Stimulated activated naive B cell treated with anti-CD40 and anti-IgM and Interleukin-4, amounts not matched to agents 10 μg/mL and 1 μg/mL and 100 μg/mL, for 72 hours (primary cell): ENCODE measurements at places on chromosomes 2 and 18.
A peak's percentile ranks its signal among the peaks of the same experiment; 100 is the strongest.

DNA sequence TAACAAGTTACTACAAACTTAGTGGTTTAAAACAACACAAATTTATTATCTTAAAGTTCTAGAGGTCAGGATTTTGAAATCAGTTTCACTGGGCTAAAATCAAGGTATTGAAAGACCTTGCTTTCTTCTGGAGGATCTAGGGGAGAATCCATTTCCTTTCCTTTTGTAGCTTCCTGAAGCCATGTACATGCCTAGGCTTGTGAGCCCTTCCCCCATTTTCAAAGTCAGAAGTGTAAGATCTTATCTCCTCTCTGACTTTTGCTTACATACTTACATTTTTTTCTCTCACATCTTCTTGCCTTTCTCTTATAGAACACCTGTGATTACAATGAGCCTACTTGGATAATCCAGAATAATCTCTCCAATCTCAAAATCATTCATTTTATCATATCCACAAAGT, 78.7 kb upstream of the MBOAT2 start:
- DNase-seq, result no peak

DNA sequence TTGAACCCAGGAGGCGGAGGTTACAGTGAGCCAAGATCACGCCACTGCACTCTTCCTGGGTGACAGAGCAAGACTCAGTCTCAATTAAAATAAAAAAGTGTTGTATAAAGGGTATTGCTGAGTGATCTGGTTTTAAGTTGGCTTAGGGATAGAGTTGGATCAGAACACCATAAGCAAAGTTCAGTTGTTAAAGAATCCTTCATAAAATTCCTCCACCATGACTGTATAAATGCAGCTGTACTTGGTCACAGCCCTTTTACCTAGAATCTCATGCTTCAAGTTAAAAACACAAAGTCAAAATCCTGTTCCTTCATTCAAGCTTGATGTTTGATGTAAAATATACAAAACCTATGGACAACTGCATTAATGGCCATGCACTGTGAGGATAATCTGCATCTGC, 33.4 kb upstream of the PNO1 start:
- DNase-seq, result no peak

GRCh38 chr2:240182001-240182400, 41.5 kb upstream of the OTOS start:
- DNase-seq, result no peak

- DNase-seq, result no peak
These were observed 147.1 kb downstream of the NOL4 start for GRCh38 chr18:34077599-34077998.

GRCh38 chr18:26803643-26804042, 61.9 kb downstream of the AQP4 start:
- no peak for DNase-seq

DNA sequence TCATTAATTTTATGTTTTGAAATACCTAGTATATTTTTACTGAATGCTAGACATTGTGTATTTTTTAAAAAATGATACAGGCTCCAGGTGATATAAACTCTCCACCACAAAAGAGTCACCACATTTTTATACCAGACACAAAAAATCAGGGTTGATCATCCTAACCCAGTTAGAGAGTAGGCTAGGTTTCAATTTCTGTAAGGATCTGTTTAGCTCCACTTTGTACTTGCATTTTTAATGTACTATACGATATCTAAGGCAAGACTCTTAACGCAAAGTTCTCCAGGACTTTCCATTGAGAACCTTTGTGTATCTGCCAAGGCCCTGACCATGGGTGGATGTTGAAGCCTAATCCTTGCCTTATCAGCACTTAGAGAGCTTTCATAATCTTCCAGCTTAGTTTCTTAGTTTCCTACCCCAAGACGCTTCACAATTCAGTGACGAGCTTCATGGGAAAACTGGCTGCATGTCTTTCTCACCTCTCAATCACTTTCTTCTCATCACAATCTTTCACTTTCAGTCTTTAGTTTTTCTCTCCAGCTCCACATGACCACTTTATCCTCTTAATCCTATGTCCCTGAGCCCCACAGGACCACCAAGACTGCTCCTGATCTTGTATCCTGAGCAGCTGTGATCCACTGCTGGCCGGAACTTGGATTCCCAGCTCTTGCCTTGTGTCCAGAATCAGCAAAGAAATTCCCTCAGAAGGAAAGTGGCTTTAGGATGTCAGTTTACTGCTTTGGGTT, 635.8 kb downstream of the RNF144A start:
- no peak for DNase-seq

DNA sequence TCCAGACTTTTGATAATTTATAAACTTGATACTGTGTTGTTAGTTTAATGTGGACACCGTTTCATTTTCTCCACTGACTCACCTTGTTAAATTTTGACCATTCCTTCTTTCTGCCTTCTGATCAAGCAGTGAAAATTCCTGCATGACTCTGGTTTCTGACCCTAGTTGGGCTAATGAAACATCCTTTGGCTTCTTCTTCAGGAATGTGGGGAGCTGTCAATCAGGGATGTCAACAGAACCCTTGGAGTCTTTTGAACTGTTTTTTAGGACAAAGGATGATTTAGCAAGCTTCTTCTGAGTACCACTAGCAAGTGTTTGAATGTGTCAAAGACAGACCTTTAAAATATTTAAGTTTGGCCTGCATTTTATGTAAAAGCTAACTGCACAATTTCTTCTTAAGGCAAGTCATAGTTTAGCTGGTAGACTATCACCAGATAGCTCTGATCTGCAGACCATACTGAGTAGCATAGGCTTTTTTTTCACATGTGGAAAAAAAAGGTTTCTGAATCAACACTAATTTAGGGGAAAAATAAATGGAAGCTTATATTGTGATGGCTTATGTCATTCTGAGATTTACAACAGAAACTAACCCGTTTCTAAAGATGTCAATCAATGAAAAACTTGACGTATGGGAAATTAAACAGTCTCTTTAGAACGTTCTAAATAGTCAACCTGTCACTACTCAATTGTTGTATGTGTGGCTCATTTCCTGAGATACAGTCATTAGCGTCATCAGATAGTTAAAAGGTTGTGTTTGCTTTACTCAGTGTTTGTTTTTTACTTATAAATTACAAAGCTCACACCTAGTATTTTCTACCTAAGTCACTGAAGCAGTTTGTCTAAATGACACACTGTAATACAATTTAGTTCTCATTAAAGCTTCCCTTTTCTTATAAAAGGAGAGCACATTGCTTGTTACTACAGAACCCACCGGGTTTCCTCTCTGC, 311.4 kb downstream of the PTPRM start:
- no peak for DNase-seq

GRCh38 chr18:35732636-35733035, 151.1 kb downstream of the GALNT1 start:
- no peak for DNase-seq

GRCh38 chr2:218422403-218423086, 3.6 kb downstream of the VIL1 start:
- DNase-seq, result no peak

- peak; percentile 58 for DNase-seq
These were observed 36.4 kb upstream of the HAAO start for GRCh38 chr2:42828487-42829425.

- DNase-seq, result no peak
These were observed 51.8 kb downstream of the ADD2 start for GRCh38 chr2:70716131-70716743.

GRCh38 chr2:216463148-216463547, 35.5 kb upstream of the RPL37A start:
- no peak for DNase-seq

DNA sequence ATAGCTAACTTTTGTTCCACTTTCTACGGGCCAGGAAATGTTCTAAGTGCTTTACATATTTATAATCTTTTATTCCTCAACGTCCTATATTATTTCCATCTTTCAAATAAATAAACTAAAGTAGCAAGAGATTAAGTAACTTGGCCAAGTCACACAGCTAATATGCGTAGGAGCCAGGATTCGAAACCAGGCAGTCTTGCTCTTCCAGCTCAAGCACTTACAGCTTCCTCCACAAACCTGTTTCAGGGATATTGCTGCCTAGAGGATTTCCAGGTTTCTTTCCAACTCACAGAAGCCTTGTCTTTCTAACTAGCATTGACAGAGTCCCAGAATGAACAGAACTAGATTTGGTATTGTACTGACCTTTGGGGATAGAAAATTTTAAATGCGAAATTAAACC, 102.5 kb downstream of the FIGN start:
- DNase-seq, result no peak

DNA sequence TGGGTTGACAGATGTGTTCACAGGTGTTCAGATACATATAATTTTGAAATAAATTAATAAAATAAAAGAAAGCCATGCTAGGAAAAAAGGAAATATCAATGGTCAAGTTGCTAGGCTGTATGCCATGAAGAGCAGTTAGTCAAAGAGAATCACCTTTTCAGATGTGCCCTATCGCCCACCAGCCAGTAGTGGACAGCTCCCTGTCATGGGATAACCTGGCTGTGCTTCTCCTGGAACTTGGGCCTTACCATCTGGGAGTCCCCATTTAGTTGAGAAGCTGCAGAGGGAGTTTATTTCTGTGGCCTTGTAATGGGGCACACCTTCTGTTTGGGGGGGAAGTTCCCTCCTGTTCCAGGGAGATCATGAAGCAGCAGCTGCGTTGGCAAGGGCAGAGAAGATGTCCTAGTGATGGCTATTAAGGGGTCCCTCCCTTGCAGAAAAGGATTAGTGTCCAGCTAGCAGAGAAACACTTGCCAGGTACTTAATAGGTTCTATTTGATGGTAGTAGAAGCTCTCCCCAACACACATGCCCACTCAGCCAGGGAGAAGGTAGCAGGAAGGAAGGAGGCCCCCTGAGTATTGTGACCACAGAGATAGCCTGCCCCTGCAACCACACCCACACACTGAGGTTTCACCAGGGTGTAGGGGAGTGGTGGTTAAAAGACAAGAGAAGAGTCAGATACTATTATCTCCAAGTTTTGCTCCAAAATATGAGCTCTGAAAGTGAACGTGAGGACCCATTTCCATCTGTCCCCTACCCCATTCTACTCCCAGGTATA, 117.7 kb downstream of the B3GNT2 start:
- peak; percentile 58 for DNase-seq

- no peak for DNase-seq
These were observed 332.2 kb downstream of the DYSF start for GRCh38 chr2:71785516-71785981.

GRCh38 chr2:10400568-10400977, 47.6 kb downstream of the ODC1 start:
- no peak for DNase-seq

DNA sequence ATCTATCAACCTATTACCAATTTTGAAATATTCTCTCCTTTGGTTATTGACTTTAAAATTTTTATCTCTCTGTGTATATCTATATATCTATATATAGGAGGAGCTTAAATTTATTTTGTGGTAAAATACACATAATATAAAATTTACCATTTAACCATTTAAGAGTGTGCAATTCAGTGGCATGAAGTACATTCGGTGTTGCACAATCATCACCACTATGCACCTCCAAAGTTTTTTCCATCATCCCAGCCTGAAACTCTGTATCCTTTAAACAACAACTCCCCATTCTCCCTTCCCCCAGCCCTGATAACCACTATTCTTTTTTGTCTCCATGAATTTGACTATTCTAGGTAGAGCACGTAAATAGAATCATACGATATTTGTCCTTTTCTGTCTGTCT, 49.1 kb downstream of the CDKL4 start:
- DNase-seq, result no peak

GRCh38 chr2:73238976-73239375, 4.9 kb downstream of the CCT7 start:
- DNase-seq, result no peak

GRCh38 chr2:219308142-219309101, 779 bp downstream of the PTPRN start:
- DNase-seq, result peak; percentile 37

DNA sequence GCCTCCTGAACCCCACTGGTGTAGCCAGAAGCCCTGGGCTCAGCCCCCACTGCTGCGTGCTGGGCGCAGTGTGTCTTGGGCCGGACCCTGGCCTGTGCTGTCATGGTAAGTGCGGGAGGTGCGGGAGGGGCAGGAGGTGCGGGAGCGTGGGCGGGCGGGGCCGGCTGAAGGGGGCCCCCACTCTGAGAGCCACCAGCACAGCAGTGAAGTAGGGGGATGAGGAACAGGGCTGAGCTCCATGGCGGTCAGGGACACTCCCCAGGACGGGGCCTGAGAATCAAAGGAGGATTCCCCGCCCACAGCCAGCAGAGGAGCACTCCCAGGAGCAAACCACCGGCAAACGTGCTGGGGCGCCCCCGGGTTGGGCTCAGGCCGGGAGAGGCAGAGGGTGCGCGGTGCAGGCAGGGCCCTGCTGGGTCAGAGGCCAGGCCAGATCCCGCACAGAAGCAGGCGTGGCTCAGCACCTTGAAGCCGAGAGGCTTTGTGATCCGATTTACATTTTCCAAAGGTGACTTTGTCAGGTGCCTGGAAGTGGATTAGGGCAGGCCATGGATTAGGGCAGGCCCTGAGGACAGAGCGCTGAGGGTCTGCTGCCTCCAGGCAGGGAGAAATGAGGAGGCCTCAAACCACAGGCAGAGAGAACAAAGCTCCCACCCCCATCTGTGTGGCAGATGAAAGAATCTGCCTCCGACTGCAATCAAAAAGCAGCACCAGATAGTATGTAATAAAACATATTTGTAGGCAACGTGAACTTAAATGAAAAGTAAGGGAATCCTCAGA, 152.0 kb upstream of the RAB6C start:
- no peak for DNase-seq

- DNase-seq, result no peak
These were observed 68.5 kb downstream of the TMEM18 start for GRCh38 chr2:608711-609110.

DNA sequence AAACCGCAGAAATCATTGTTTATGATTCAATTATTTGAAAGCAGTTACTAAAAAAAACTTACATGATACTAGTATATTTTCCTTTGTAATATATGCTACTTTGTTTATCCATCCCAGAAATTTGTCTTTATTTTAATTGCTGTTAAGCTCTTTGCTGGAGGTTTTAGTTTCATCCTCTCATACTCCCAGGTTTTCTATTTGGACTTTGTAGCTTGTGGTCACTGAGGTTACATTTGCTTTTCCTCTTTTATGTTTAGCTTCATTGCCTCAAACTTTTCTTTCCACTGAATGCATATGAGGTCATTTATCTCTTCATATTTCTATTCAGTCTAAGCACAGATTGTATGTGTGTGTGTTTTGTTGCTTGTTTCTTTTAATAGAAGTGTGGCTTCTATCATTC, 89.9 kb downstream of the ERBB4 start:
- DNase-seq, result no peak

DNA sequence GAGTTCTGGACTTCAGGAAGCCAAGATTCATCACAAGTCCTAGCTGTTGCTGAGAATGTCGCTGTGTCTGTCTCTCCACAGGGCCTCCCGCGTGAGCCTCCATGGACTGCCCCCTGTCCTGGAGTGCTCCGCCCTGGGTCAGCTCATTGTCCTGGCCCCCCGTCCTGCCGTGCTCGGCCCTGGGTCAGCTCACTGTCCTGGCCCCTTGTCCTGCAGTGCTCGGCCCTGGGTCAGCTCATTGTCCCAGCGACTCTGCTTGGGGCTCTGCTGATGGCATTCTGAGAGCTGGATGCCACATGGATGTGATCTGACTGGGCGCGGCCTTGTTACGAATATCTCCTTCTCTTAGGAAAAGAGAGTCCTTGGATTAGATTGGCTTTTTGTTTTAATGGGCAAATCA, 78.5 kb downstream of the EIPR1 start:
- no peak for DNase-seq
